ENCODE measurements at places on chromosomes 1 and 21.

DNA sequence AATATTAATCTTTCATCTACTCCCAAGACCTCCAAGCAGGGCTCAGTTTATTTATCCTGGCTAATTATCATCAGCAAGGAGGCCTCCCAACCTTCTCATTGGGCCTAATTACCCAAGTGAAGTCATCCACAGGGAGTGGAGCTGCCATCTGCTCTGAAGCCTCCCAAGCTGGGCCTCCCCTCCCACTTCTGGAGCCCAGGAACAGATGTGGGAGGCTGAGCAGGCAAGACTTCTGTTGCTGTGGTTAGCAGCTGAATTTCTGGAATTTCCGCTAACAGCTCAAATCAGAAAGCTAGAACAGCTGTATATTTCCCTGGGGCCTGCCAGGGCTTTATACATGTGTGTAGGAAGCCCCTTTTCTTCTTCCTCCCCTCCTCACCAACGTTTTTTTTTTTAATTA lies 127.5 kb downstream of the UCK2 start:
- DNase-seq, result no peak

- no peak for DNase-seq
Observed at GRCh38 chr1:107401704-107402103, 260.9 kb downstream of the NTNG1 start.

GRCh38 chr21:45080639-45081414 lies 6.4 kb downstream of the ADARB1 start:
- no peak for DNase-seq

- DNase-seq, result no peak
Observed at GRCh38 chr1:220895412-220895946, 16.2 kb downstream of the HLX start.

DNA sequence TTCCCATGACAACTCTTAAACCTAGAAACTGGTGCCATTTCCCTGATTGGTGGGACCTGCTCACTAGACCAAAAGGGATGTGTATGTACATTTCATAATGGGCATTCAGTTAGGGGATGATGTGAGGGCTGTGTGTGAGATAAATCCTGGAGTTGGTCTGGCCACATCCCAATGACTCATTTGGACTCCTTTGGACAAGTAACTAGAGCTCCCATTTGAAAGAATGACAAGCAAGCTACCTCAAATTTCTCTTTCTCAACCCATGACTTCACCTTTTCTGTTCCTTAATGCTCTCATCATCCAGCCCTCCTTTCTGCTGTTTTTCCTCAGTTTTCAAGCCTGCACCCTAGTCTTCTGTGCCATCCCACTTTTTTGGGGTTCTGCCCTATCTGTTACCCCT lies 27.9 kb downstream of the EBNA1BP2 start:
- DNase-seq, result no peak

DNA sequence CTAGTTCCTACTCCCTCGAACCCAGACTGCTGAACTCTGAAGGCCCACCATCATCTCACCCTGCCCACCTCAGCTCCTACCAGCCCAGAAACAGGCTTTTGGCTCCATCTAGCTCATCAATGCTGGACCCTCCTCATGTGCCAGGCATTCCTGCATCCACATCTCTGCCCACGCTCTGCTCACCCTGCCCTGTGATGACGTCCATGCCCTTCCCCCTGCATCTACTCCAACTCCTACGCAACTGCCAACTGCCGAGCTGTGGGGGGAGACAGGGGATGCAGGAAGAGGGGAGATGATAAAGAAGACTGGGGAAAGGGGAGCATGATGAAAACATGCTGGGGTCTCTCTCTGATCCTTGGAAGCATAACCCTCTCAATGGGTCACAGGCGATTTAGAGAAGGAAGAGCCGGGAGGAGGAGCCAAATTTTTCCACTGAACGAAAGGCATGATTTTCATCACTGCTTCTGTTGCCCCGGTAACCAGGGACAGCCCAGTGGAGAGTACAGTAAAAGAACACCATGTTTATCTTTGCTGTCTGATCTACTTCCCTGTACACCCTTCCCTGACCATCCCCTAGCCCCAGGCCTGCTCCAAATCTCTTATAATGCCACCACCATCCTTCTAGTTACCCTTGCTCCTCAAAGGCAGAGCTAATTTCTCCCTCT lies 44.3 kb downstream of the CD34 start:
- DNase-seq, result no peak

GRCh38 chr1:117719004-117719403 lies 113.2 kb downstream of the TENT5C start:
- DNase-seq, result no peak

Data from RPMI8226 (cell line).